ENCODE measurements at places on chromosomes 12 and 14.
A peak's percentile ranks its signal among the peaks of the same experiment; 100 is the strongest.

DNA sequence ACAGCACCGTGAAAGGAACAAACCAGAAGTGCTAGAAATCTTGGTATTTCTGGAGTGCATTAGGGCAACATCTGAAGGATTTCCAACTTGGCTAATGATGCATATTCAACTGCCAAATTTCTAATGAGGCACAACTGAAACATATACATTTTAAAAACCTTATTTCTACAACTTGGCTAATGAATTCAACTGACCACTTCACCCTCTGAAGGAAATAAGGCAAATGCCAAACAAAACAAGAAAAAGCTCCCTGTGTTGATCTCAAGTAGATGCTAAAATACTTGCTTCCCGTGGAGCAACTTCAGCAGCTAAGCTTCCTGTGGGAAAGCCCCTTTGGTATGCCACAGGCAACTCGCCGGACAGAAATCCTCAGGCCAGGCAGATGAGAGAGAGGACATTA lies 167.1 kb downstream of the TTC7B start:
- DNase-seq: no peak

DNA sequence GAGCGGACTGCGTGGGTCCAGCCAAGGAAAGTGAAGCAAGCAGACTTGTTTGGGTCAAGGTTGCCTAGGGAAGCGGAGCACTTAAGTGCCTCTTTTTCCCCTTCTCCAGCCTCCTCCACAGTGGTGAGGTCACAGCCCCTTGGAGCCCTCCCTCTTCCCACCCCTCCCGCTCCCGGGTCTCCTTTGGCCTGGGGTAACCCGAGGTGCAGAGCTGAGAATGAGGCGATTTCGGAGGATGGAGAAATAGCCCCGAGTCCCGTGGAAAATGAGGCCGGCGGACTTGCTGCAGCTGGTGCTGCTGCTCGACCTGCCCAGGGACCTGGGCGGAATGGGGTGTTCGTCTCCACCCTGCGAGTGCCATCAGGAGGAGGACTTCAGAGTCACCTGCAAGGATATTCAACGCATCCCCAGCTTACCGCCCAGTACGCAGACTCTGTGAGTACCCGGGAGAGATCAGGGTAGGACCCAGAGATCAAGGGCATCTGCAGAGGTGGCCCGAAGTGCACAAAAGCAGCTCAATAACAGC lies at the start of gene TSHR:
Gene TSHR, plus strand, starts transcription at position 206 of the 526 bp plus-strand sequence. Its CDS starts 60 bp downstream, at position 266.
- DNase-seq: peak; percentile 7

GRCh38 chr12:120720234-120720986 lies 5.2 kb upstream of the ACADS start:
- DNase-seq: peak; percentile 93

DNA sequence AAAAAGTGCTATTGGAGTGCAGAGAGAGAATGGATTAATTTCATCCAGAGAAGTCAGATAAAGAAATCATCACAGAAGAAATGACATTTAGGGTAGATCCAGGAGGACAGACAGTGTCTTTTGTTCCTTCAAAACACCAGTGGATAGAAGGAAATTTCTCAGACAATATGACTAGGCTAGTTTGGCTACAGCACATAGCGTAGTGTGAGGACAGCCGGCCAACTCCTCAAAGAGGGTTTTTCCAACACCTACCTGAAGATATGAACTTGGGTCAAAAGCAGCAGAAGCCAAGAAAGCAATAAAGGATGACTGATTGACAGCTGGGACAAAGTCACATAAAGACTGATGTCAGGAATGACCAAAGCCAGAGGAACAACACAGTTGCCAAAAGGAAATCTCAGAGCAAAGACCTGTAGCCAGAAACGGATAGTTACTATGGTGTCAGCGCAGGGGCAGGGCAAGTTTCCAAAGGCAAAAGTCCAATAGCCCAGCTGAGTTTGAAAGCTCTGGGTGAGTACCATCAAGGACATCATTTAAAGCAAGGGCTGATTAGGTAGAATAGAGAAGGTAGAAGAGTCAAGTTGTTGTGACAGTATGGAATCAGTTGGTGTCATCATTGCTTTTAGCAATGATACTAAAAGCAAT lies 58.7 kb upstream of the PDE3A start:
- peak; percentile 6 for DNase-seq

- no peak for DNase-seq
Measured at GRCh38 chr14:39145266-39145966, 24.7 kb downstream of the TRAPPC6B start.

- no peak for DNase-seq
Measured at GRCh38 chr14:84592770-84593169, 937.2 kb upstream of the FLRT2 start.

GRCh38 chr12:120240495-120240833 lies 25.1 kb downstream of the PXN start:
- no peak for DNase-seq

DNA sequence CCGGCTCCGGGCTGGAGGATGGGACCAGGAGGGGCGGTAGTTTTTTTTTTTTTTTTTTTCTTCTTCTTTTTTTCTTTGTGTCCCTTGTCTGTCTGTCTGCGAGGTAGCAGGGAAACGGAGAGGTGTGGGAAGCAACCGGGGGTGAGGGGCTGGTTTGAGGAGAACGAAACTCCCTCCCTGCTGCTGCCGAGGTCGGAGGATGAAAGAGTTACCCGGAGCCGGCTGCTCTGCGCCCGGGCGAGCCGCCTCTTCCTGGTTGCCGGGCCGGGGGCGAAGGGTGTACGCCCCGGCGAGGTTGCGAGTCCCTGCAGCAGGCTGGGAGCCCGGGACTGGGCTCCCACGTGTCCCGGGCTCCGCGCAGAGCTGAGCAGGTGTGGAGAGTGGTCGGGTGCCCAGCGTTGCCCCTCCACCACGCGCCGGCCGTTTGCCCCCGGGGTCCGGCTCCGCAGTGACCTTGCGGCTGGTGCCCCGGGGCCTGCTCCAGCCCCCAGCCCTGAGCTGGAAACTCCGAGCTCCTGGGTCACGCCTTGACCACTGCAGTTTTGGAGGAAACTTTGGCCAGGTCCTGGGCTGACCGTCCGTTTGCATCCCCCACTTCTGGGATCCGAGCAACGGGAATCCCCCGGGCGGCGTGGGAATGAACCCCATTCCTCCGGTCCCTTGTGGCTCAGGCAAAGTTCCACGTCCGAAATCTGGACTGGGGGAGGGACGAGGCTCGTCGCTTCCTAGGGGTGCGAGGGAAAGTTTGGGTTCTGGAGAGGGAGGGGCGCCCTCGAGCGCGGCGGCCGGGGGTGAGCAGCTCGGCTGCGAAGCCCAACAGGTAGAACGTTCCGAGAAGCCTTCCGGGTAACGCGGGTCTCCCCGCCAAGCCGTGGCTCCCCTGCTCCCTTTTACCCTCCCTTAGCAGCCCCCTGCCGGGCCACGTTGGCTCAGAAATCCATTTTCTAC lies 1.3 kb downstream of the CHST11 start:
- DNase-seq: no peak

DNA sequence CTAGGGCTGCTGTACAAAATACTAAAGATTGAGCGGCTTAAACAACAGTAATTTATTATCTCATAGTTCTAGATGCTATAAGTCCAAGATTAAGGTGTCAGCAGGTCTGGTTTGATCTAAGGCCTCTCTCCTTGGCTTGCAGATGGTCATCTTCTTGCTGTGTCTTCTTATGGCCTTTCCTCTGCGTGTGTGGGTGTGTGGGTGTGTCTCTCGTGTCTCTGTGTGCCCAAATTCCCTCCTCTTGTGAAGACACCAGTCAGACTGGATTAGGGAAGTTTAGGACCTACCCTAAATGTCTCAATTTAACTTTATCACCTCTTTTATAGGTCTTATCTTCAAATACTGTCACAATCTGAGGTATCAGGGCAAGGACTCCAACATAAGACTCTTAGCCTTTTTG lies 28.3 kb downstream of the DDHD1 start:
- DNase-seq: no peak

GRCh38 chr12:40342010-40342409 lies 117.2 kb downstream of the LRRK2 start:
- no peak for DNase-seq

GRCh38 chr12:43733687-43734086 lies 24.9 kb downstream of the PUS7L start:
- DNase-seq: no peak

GRCh38 chr14:50072395-50072794 lies 44.0 kb downstream of the VCPKMT start:
- DNase-seq: no peak

GRCh38 chr12:6627616-6628015 lies 8.1 kb downstream of the LPAR5 start:
- no peak for DNase-seq

DNA sequence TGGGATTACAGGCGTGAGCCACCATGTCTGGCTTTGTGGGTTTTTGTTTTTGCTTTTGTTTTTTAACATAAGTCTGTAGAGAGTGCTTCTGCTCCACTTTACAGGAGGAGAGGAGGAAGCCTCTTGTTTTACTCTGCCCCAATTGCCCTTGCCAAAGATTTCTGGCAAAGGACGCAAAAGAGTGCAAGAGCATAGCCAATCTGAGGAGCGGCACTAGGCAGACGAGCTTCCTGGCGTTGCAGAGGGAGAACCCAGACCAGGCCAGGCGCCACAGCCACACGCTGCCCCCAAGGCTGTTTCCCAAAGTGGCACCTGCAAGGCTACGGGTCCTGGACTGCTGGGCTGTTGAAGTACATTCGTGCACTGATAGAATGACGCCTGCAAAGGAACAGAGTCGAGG lies 96.2 kb downstream of the BBS10 start:
- DNase-seq: no peak
